ENCODE measurements at places on chromosomes 3 and 15.

DNA sequence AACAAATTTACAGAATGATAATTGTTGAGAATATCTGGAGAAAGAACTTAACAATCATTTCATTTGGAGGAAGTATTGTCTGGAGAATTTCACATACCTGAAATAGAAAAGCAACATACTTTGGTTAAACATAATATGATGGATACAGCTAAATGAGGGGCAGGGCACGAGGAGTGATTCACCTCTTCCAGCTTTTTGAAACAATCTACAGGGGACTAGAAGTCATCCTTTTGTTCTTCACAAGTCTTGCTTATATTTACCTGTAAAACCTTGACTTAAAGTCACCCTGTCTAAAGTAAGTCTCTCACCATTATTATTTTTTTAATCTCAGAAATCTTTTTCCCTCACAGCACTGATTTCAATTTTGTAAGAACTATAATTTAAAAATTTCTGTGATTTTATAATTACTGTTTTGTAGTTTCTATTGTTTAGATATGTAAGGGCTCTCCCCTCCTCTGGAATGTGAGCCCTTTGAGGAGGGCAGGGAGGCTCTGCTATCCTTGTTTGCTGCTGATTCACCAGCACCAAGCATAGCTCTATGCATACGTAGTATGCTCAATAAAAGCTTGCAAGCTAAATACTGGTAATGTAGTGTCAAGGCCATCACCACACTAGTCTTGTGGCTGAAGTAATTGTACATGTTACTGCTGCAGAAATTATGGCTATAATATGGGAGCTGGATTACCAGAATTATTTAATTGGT lies 193.9 kb upstream of the THRB start:
- DNase-seq: no peak

DNA sequence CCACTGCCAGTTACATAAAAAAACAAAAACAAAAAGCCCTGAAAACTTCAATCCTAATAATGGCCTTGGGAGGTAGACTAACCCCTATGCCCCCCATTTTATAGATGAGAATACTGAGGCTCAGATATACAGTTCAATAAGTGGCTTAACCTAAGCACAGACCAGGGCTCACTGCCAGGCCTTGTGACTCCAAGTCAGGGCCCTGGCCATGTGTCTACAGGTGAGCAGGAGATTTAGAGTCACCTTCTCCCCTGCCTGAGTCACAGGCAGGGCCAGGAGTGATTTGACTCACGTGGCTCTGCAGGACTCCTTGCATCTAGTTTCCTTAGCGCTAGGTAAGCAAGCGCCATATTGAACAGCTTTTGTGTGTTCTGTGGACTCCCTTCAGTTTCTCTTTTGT lies 98.6 kb upstream of the ETV5 start:
- DNase-seq: no peak

- no peak for DNase-seq
Measured at GRCh38 chr3:172700256-172700655, 10.6 kb downstream of the NCEH1 start.

- DNase-seq: no peak
Measured at GRCh38 chr3:20478436-20478835, 292.4 kb upstream of the SGO1 start.

DNA sequence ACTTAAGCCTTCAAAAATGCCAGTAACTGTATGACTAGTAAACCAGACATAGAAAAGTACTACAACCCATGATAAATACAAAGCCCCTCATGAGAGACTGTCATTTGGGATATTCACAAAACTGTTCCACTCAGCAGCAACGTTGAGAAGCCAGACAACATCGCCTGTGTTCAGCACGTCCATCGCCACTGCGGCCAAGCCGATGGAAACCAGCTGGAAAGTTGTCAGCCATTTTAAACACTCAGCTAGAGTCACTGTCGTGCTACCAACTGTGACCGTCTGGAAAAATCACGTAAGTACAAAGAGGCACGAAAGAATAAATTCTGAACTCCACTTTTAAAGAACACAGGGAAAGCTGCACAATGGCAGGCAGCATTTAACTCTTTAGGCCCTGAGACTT lies 340.7 kb upstream of the WNT5A start:
- no peak for DNase-seq

DNA sequence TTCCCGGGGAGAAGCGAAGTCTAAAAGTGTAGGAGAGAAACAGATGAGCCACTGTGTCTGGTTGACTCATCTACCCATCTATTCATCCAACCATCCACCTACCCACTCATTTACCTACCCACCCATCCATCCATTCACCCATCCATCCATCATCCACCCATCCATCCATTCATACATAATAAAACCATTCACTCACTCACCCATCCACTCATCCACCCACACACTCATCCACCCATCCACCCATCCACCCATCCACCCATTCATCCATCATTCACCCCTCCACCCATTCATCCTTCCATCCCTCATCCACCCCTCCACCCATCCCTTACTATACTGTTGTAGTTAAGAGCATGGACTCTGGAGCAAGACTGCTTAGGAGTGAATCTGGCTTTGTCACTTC lies 136.4 kb upstream of the ATP2B2 start:
- no peak for DNase-seq

DNA sequence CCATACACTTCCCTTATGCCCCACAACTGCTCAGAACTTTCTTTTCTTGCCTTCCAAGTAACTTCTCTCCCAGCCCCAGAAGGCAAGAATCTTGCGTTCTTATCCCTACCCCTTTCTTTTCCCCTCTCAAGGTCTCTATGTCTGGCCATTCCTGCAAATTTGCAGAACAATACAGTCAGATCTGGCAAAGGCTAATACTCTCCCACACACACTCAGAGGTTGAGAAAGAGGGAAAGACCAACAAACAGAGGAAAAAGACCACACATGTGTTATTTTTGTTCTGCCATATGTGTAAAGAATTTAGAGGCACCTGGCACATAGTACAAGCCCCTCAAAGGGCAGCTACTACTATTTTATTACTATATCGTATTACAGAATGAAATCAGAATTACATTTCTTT lies 25.7 kb downstream of the GJD2 start:
- no peak for DNase-seq

DNA sequence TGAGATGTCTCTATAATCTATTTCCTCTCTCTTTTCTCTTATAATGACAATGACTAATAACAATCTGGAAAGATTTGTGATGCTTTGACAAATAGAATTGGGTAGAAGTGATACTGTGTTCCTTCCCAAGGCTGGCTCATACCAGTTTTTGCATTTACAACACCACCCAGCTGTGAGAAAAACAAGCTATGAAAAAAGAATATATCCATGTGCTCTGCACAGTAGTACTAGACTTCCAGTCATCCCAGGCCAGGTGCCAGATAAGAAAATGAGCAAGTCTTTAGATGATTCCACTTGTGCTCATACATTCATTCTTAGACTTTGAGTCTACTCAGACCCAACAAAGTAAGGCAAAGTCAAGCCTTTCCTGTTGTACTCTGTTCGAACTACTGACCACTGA lies 350.2 kb upstream of the POU1F1 start:
- no peak for DNase-seq

DNA sequence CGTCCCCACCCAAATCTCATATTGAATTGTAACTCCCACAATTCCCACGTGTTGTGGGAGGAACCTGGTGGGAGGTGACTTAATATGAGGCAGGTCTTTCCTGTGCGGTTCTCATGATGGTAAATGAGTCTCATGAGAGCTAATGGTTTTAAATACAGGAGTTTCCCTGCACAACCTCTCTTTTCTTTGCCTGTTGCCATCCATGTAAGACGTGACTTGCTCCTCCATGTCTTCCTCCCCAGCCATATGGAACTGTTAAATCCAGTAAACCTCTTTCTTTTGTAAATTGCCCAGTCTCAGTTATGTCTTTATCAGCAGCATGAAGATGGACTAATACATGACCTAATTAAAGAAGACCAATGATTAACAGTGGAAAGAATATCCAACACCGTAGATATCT lies 56.6 kb downstream of the SSR3 start:
- DNase-seq: no peak

DNA sequence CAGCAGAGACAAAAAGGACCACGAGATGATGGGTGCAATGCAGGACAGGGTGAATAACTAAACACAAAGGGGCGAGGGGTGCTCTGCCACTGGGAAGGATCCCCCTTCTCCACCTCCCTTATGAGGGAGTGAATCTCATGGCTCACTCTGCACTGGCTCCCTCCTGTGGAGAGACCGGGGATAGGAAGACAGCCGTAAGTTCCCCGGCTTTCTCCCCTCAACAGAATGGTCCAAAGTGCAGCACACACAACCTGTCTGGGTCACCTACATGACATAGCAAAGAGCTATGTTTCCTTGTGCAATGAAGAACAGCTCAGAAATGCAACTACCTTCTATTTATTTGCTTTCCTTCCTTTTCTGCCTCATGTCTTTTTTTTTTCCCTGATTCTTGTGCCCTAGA lies 7.8 kb upstream of the ACSBG1 start:
- DNase-seq: no peak

GRCh38 chr15:26260517-26261133 lies 397.5 kb upstream of the ATP10A start:
- peak; percentile 42 for DNase-seq

- no peak for DNase-seq
Measured at GRCh38 chr3:156873906-156874305, 47.8 kb downstream of the LEKR1 start.

GRCh38 chr15:74844319-74845207 lies 1.6 kb upstream of the ULK3 start:
- DNase-seq: no peak

DNA sequence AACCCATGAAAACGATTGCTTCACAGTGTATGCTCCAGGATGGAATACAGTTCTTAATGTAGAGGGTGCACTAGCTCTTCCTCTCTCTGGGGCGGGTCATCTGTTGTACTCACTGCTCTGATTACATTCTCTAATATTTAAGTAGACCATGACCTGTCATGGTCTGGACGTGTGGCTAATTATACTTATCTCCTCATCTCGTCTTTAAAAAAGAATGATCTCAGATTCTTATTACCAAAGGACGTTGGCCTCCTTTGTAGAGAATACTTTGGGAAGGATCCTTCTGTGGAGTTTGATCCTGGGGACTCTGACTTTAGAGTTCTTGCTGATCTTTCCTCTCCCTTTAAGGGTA lies 48.4 kb upstream of the TRAK1 start:
- no peak for DNase-seq

GRCh38 chr15:101613130-101614000 lies 38.8 kb downstream of the TM2D3 start:
- peak; percentile 68 for DNase-seq

GRCh38 chr3:64741341-64741740 lies 53.5 kb upstream of the ADAMTS9 start:
- no peak for DNase-seq

- peak; percentile 72 for DNase-seq
Measured at GRCh38 chr15:96353930-96354730, 23.6 kb downstream of the NR2F2 start.

DNA sequence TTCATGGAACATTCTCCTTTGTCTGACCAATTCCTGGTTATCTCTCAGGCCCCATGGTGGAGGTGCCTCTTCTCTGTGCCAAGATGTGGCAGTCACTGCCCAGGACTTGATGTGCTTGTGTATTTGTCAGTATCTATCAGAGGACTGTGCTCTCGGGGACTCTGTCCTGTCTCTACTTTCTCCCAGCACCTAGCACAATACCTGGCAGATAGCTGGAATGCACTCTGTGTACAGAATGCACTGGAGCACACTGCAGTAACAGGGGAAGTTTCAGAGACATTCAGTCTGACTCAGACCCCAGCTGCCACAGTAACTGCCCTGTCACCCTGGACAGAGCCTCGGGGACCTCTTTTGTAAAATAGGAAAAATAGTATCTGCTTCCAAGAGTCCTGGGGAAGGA lies 34.6 kb upstream of the SV2B start:
- DNase-seq: no peak

GRCh38 chr3:150972366-150973071 lies at the start of gene CLRN1:
CLRN1 (minus strand) TSS chr3:150972727; CDS start chr3:150972708, 19 bp downstream.
- no peak for DNase-seq

Data from femur (tissue), 1 donor.